ENCODE measurements at places on chromosomes 11 and 22.

GRCh38 chr22:19107730-19108074 is 14.5 kb downstream of the DGCR2 start:
- peak; percentile 7 for DNase-seq

GRCh38 chr11:4680341-4680740 is 17.3 kb downstream of the OR51E2 start:
- DNase-seq: no peak

GRCh38 chr11:20912065-20912821 is 242.9 kb downstream of the NELL1 start:
- DNase-seq: no peak

GRCh38 chr11:13343067-13343466 is 65.5 kb downstream of the BMAL1 start:
- DNase-seq: no peak

- DNase-seq: no peak
Measured at GRCh38 chr11:10350334-10350733, 45.5 kb downstream of the ADM start.

DNA sequence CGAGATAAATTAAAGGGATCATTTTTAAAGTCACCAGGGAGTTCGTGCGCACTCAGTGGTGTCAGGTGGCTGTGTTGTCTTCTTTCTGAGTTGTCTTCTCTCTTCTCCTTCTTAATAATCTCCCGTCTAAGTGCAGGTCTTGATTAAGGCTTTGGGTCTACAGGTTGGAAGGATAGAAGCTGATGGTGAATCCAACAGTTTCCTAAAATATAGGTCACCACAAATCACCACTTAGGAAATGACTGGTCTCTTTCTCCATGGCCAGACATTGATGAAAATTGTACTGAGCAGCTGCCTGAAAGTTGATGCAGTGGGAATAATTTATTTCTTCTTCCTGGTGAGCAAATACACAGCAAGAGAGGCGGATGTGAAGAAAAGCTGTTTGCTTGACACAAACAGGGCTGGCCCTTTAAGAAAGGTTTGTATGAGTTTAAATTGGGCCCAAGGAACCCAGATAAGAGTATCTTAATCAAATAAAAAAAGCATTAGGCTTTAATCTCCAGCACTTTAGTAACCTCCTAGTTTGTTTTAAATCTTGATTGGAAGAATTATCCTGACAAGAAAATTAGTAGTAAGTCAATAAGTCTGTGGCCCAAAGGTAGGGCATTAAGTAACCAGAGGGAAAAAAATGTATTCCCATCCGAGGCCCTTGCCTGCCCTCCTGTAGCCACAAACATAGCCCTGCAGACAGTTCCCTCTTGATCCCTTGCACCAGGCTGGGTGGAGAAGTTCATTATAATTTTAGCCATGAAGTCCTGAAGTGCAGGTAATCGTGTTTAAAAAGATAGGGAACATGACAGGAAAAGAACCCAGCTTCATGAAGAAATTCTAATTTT is 245.8 kb downstream of the KIRREL3 start:
- DNase-seq: no peak

DNA sequence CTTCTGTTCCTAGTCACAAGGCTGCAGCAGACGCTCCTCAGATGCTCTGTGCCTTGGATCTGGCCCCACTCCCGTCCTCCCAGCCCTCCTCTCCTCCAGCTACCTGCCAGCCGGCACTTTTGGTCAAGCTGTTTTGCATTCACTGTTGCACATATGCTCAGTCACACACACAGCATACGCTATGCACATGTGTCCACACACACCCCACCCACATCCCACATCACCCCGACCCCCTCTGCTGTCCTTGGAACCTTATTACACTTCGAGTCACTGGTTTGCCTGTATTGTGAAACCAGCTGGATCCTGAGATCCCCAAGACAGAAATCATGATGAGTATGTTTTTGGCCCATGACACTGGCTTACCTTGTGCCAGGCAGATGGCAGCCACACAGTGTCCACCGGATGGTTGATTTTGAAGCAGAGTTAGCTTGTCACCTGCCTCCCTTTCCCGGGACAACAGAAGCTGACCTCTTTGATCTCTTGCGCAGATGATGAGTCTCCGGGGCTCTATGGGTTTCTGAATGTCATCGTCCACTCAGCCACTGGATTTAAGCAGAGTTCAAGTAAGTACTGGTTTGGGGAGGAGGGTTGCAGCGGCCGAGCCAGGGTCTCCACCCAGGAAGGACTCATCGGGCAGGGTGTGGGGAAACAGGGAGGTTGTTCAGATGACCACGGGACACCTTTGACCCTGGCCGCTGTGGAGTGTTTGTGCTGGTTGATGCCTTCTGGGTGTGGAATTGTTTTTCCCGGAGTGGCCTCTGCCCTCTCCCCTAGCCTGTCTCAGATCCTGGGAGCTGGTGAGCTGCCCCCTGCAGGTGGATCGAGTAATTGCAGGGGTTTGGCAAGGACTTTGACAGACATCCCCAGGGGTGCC is 109.8 kb downstream of the BCR start:
- DNase-seq: no peak

DNA sequence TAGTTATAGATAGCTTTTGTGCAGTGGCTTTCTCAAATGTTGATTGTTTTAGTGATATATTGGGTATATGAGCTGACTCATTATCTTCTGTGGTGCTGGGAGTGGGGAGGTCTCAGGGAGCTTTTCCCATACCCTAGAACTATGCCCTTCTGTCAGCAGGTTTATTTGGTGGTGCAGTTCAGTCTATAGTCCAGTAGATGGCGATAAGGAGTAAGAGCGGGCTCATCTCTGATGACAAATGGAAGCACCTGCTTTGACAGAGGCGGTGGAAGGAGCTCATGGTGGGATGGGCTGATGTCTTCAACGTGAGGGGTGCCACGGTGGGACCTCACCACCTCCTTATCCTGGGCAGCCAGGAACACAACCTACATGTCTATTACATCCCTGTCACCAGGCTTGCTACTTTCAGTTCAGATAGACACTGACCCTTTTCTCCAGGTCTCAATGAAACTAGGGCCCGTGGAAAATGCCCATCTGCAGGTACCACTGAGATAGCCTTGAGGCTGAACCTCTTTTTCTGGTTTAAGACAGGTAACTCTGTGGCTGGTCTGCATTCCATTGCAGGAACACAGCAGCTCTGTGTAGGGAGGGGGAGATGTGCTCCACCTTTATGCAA is 13.0 kb upstream of the OR6A2 start:
- peak; percentile 41 for DNase-seq

GRCh38 chr11:114438303-114438702 is 964 bp upstream of the REXO2 start:
- DNase-seq: no peak

GRCh38 chr22:29143941-29144785 is 61.5 kb upstream of the EMID1 start:
- DNase-seq: no peak

GRCh38 chr11:126149759-126150625 is 61.5 kb downstream of the RPUSD4 start:
- no peak for DNase-seq

DNA sequence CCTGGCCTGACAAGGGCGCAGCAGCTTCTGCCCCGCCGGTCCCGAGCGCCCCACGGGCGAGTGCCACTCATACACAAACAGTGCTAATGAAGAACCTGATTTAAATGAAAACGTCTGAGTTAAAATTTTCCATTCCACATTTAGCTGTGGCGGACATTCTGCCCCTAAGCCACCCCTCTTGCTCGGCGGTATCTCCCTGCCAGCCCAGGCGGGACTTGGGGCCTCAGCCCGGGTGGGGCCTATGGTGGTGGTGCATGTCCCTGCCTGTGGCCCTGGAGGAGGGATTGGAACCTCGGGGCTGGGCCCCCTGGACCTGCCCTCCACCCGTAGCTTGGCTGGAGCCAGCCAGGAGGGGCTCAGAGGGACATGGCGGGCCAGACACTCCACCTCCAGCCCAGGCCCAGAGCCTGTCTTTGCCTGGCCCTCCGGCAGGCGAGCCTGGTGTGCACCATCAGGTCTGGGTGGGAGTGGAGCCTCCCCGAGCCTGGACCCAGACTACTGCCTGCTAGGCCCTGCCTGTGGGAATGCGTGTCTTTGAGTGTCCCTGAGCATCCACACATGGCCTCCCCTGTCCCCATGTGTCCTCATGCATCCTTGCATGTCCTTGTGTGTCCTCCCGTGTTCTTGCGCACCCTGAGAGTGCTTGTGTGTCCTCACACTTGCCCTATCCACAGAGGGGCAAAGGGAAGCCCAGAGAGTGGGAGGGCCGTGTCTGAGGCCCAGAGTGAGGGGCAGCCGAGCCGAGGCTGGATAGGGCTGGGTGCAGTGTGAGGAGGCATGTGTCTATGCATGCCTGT is 4.4 kb downstream of the ZDHHC8 start:
- no peak for DNase-seq

DNA sequence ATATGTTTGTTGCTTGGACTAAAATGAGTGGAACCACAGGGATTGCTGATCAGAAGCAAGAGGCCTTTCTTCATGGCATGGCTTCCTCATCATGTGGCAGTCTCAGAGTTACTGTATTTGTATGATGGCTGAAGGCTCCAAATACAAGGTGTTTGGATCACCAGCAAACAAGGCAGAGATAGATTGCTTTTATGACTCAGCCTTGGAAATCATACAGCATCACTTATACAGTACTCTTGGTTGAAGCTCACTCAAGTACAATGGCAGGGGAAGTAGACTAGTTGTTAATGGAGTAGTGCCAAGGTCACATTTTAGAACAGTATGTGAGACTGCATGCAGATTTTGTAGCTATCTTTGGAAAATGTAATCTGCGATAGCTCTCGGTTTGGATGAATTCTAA is 16.6 kb downstream of the CAPRIN1 start:
- peak; percentile 15 for DNase-seq

DNA sequence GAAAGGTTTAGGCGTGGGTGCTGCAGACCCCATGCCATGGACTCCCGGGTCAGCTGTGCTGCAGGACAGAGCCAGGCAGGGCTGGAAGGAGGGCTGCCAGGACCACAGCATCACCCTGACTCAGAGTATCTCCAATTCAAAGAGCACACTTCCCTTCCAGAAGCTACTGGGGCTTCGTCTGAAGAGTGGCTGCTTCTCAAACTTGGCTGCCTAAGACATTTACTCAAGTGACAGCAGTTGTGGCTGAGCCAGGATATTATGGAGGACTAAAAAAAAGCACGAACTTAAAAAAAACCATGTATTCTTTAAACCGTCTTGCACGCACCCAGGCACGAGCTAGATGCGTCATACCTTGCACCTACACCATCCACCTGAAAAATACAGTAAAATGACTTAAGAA is 13.0 kb upstream of the BID start:
- no peak for DNase-seq

DNA sequence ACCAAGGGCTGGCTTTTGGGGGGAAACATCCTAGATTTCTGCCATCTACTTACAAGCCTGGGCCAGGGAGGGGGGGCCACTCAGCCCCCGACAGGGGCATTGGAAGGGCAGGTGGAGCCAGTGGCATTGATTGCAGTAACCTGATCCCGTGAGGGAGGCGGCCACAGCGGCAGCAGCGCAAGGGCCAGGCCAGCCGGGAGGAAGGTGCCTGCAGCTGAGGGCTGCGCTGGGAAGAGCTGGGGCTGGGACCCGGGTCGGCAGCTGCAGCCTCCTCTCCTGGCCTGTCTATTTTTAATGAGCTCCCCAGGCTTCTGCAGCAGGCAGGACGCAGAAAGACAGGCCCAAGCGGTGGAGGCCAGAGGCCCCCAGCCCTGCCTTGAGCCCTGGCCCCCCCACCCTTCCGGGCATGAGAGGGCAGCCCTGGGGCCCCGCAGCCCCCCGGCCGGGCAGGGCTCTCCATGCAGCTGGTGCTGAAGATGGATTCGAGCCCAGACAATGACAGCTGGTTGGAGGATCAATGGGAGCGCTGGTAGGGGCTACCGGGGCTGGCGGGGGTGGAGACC is 10.6 kb downstream of the FREY1 start:
- peak; percentile 46 for DNase-seq

DNA sequence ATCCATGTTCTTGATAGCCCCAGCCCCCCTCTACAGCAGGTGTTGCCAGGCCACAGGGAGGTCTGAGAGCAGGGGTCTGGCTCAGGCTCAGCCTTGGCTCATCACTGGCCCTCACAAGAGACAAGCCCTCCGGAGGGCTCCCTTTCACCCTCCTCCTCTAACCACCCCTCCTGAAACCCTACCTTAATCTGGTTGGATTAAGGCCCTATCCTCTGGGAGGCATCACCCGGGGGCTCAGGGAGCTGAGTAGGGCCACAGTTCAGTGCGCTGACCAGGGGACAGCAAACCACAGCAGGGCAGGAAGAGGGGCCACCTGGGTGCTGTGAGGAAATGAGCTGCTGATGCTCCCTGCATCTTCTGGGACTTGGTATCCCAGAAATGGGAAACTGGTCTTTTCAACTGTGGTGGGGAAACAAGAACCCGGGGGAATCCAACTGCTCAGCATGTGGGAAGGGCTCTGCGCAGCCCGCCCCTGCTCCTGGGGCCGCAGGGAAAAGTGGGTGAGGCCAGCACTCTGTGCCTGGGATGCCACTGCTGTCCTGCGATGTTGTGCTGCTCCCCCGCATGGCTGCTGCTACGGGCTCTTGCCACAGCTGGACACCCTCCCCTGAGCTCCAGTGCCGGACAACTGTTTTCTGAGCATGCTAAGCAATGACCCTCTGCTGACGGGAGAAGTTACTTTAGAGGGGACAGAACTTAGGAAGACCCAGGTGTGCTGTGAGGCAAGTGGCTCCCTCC is 17.5 kb downstream of the ADORA2A start:
- no peak for DNase-seq

- DNase-seq: no peak
Measured at GRCh38 chr11:67247946-67248550, 18.2 kb upstream of the GRK2 start.

GRCh38 chr22:27192135-27192829 is 534.9 kb downstream of the MIAT start:
- no peak for DNase-seq

- no peak for DNase-seq
Measured at GRCh38 chr11:45897556-45897955, 9.5 kb downstream of the FREY1 start.

- no peak for DNase-seq
Measured at GRCh38 chr11:64083398-64084080, 47.8 kb downstream of the FLRT1 start.

DNA sequence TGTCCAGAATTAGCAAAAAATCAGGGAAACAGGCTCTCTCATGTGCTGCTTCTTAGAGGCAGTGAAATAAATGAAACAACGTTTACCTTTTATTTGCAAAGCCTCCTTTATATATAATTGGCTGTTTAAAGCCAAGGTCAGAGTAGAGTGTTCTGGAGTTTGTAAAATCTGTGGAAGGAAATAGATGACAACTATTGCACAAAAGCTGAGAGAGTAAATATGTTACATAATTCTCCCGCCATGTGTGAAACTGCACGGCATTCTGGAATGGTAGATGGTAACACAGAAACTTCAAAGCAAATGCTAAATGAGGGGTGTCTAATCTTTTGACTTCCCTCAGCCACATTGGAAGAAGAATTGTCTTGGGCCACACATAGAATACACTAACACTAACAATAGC is 51.5 kb upstream of the FGF3 start:
- no peak for DNase-seq

- no peak for DNase-seq
Measured at GRCh38 chr11:108609682-108610081, 16.1 kb upstream of the EXPH5 start.

- DNase-seq: no peak
Measured at GRCh38 chr11:92739041-92739440, 230.4 kb upstream of the MTNR1B start.

Measured in Ammon's horn (tissue), 1 donor.